ENCODE measurements at places on chromosomes 7 and 10. TPM values are rescaled to one million over a fixed set of nuclear protein-coding genes. Genes with fewer than 3 reads are reported as not detected.

SYCE1 gene
- 2.4 TPM for total RNA-seq

VOPP1 gene
- 83.1 TPM for total RNA-seq

H2BK1 gene
- total RNA-seq = not detected

CUZD1 gene
- total RNA-seq = 0.91 TPM

DYNC1I1 gene
- 15.2 TPM for total RNA-seq

HMX3 gene
- not detected for total RNA-seq

WNT2 gene
- total RNA-seq = 0.18 TPM

BTAF1 gene
- 62.3 TPM for total RNA-seq

All from cerebellum (tissue), 4 donors.